ENCODE measurements at places on chromosomes 7 and 10.

DNA sequence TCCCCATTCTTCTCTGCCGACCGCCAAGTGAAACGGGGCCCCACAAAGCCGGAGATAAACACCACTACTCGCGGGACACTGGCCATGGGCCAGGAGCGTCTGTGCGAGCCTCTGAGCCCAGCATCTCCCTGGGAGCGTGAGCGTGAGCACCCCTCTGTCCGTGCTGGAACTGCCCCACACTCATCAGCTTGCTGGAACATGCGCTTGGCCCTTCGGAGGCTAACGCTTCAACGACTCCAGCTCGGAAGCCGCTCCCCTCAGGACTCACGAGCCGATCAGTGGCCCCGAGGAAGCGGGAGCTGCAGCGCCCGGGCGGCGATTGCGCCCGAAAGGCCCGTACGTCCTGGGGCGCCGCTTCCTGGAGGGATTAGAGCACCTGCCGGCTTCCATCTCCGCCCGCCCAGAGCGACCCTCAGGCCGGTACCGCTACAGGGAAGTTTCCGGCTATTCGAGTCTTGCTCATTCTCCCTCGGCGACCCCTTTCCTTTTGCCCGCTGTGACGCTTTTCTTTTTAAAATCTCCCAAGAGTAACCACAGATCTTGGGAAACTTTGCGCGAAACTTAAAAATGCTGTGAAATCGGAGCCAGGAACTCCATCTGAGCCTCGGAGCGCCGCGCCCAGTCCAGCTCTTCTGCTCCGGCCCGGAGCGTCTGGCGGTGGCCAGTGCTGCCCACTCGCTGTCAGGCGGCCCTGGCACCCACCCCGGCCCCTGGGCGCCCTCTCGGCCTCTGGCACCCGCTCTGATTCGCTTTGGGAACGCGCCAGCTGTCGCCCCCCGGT is 1.0 kb downstream of the TLL2 start:
- DNase-seq = no peak

DNA sequence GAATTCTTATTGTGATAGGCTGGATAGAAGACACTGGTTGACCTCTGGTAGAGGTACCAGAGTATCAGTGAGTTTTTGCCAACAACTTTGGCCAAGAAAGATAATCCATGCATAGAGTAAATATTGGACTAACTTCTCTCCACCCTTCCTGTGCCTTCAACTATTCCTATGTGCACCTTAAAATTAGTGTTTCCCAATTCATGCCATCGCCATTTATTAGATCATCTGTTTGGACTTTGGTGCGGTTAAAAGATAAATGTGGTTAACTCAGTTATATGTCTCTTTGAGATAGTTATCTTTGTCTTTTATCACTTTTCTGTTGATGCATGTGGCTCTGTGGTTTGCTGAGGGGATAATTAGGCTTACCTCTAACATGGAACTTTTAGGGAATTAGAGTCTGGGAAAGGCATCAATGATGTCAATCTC is 4.6 kb downstream of the PAPSS2 start:
- no peak for DNase-seq

- DNase-seq = no peak
These were observed 113.6 kb downstream of the LSMEM1 start for GRCh38 chr7:112594397-112594796.

DNA sequence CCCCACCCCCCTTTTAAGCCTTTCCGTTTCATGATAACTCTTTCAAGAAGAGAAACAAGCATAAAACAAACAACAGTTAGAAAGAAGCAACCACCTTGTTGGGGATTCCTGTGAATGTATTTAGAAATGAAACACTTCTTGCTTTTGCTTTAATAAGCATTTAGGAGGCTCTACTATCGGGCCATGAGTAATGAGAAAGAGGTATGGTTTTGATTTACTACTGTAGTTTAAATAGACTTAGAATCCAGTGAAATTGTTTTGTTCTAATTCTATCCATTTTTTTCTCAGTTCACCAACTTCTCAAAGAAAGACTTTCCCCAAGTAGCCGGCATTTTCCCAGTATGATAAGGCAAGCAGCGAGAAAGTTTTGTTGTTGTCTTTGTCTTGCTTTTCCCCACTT is 168.7 kb upstream of the HABP2 start:
- no peak for DNase-seq

DNA sequence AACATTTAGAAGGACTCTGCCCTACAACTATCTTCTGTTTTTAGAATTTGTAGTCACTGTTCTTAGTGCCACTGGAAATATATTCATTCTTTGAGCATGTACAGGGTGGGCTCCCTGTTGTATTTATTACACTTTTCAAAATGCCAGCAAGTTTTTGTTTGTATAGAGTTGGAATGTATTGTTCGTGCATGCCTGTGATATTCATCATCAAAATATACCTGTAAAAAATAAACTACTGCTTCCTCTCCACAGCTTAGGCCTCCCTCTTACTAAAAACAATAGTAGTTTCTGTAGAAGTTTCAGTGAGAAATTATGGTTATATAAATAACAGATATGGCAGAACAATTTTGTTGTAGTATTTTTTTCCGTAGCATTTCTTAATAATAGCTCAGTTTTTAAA is 61.6 kb downstream of the NHLRC2 start:
- DNase-seq = no peak

- DNase-seq = no peak
These were observed 10.3 kb downstream of the HYCC1 start for GRCh38 chr7:23003505-23004246.

- DNase-seq = no peak
These were observed 20.6 kb upstream of the ARHGAP12 start for GRCh38 chr10:31949266-31949665.

- DNase-seq = no peak
These were observed 150.3 kb downstream of the PLXNA4 start for GRCh38 chr7:132425942-132426341.

- no peak for DNase-seq
These were observed 13.4 kb downstream of the NOD1 start for GRCh38 chr7:30465046-30465810.

- no peak for DNase-seq
These were observed 52.0 kb downstream of the KIF5B start for GRCh38 chr10:32004161-32004591.

GRCh38 chr10:71314028-71314693 is 4.9 kb upstream of the SLC29A3 start:
- DNase-seq = peak; percentile 35

- no peak for DNase-seq
These were observed 1.3 kb downstream of the CNNM1 start for GRCh38 chr10:99330347-99330924.

- no peak for DNase-seq
These were observed 5.8 kb upstream of the PDCD4 start for GRCh38 chr10:110865809-110866482.

GRCh38 chr10:43961523-43962345 is 313.1 kb upstream of the ZNF32 start:
- no peak for DNase-seq

GRCh38 chr10:46014683-46015405 is 15.6 kb downstream of the NCOA4 start:
- DNase-seq = no peak

All from stimulated activated CD8-positive, alpha-beta memory T cell treated with anti-CD3 and anti-CD28 coated beads, Interleukin-7, amount 100 ng/mL, for 1 hour (primary cell).